ENCODE measurements at places on chromosomes 6 and 20.

- DNase-seq: no peak
Observed at GRCh38 chr6:29757282-29757681, 34.0 kb downstream of the HLA-F start.

GRCh38 chr20:44070139-44070900, 116.7 kb downstream of the JPH2 start:
- DNase-seq: no peak

- no peak for DNase-seq
Observed at GRCh38 chr6:127076466-127076865, 42.0 kb upstream of the RSPO3 start.

GRCh38 chr6:33992191-33992590, 153.7 kb downstream of the GRM4 start:
- no peak for DNase-seq

Measured in esophagus squamous epithelium (tissue), 5 donors.